ENCODE measurements at places on chromosomes 1 and 21.

- no peak for DNase-seq
Observed at GRCh38 chr1:7516341-7516740, 254.8 kb upstream of the VAMP3 start.

DNA sequence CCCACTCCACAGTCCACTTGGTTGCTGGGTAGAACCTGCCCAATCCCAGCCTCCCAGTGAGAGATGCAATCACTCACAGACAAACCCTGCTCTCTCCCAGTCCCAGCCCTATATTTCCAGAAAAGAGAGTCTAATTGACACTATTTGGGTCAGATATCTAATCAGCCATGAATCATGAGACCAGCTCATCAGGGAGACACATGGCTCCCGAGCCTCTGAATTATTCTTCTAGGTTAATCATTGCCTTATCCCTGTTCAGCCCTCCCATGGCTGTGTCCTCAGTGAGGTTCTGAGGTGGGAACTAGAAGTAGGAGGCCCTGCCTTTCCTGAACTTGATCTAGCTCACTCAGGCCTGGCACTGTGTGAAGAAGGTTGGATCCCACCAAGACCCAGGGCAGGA is 49.9 kb upstream of the ZC3H12A start:
- no peak for DNase-seq

DNA sequence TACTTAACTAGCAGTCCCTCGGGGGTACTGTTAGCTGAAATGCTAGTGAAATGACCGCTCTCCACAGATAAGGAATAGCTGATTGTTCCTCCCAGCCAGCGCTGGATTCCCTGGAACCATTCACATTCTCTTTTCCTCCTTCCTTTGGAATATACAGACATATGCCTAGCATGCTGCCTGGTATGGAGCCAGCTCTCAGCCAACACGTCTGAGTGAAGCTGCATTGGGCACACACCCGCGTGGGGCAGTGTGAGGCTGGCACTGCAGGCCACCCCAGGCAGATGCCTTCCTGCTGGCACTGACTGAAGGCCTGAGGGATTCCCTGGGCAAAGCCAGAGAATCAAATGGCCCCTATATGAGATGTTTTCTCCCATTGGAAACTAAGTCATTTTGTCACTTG is 66.7 kb downstream of the TLR5 start:
- no peak for DNase-seq

DNA sequence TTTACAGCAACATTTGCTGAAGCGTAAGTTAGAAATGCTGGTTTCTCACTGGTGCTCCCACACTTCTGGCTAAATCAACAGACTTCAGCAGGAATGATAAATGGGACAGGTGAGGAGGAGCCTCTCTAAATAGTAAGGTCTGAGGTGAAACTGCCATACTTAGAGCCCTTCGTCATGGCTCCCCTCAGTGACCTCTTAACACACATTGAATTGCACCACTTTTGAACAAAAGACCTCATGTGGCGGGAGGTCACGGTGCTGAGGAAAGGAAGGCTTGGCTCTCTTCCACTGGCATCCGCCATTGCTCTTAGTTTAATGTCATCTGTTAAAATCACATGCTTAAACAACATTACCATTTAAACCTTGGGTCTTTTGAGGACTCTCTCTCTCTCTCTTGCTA is 3.4 kb downstream of the MAP3K7CL start:
- no peak for DNase-seq

DNA sequence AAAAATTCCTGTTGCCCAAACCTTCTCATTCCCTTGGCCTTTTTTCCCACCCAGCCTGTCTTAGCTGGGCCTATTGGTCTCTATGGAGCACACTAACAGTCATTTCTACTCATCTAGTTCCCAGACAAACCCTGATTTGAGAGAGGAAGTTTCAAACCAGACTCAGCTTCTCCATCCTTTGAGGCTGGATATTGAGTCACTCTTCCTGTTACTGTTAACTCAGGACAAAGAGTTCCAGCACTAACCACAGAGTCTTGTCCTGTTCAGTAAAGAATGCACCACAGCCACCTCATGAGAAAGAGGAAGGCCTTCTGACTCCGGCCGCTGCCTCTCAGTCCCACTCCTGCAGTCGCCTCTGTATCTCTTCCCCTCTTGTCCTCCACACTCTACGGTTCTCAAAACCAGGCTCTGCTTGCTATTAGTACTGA is 137.8 kb downstream of the PTPRC start:
- DNase-seq: no peak

DNA sequence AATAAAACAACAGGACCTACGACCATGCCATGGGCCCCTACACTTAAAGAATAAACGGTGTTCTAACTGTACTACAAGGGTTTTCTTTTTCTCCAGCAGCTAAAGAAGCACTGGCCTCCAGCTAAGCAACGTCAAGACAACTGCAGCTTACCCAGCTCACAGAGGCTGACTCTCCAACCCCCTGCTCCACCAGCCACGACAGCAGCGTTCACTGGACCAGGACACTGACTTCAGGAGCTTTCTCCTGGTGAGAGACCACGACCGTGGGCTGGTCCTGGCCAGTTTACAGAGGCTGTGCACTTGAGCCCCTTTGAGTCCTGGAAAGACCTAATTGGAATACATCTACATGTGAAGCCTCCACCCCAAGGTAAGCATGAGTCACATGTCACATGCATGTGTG is 39.4 kb downstream of the WNT9A start:
- no peak for DNase-seq

- DNase-seq: no peak
Observed at GRCh38 chr1:32780005-32780404, 37.2 kb downstream of the YARS1 start.

DNA sequence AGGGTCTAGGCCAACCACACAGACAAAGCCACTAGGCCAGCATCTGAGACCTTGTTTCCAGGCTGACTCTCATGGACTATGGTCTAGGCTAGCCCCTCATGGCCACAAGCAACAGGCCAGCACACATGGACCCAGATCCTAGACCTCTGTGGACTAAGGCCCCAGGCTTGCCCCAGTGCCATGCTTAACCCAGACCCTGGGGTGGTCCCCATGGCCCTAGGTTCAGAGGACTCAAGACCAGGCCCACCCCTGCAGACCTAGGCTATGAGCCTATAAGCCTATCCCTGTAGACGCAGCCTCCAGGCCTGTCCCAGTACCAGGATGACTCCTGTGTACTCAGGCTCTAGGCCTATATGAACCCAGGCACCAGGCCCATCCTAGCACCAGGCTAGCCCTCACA is 1.9 kb upstream of the OR14A2 start:
- DNase-seq: no peak

DNA sequence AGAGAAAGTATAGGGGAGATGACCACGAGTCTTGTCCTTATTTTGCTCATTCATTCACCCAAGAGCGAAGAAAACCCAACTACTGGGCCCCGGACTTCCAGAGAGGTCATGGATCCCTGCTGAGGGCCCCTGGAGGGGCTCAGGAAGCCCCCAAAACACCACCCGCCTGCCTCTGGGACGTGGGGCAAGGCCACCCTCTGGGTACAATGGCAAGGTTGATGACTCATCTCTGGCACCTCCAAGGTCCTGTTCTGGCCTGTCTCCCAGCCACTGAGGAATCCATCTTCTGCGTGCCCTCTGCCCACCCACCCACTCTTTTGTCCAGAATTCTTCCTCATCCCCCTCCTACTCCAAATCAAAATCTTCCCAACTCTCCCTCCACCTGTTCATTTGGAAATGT is 21.3 kb upstream of the PRDM15 start:
- DNase-seq: no peak

- DNase-seq: peak; percentile 44
Observed at GRCh38 chr1:209576392-209577197, 6.9 kb upstream of the CAMK1G start.

DNA sequence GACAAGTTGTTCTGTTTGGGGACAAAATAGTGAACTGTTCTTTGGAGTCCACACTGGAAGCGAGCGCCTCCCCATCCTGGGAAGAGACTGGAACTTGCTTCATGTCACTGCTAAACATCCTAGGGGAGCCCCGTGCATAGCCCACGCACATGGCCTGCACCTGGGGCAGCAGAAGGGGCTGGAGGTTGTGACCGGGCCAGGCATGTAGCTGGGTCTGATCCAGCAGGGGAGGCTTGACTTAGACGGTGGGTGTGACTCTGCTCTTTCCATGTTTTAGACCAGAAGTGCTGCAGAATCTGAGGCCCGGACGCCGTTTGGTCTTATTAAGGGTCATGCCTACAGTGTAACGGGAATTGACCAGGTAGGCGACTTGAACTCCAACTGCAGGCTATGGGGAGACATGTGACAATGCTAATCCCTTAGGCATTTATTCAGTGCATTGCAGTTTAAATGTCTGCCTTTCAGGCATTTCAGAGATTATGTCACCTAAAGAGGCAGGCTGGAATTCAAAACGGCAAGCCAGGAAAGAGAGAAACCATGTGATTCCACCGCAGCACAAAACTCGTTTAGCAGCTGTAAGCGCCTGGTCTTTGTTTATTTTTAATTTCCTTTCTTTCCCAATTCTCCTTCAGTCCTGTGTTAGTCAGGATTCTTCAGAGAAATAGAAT is 21.8 kb downstream of the CAPN9 start:
- DNase-seq: no peak

GRCh38 chr1:200905411-200906052 is 10.8 kb downstream of the INAVA start:
- no peak for DNase-seq

DNA sequence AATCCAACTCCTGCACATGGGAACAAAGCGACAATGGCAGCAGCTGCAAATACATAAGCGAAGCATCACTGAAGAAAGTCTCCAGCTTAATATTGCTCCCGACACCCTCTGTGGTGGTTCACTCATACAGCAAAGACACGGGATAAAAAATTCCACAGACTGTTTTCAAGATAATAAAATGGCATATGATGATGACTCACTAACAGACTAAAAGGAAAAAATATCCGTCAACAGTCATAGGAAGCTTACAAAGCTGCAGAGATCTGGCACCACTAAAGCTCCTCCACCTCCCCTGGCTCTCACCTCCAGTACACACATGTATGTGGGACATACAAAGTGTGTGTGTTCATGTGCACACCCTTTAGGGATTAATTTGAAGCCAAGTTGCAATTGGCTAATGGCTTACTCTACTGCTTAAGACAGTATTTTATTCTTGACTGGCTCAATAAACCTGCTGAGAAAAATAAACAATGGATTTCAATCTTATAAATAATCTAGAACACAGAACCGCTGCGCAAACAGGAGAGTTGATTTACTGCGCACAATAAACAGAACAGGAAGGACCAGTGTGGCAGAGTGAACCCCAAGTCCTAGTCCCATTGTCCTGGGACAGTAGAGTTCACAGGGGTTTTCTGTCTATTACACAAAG is 94.4 kb downstream of the SLC45A1 start:
- no peak for DNase-seq

- DNase-seq: no peak
Observed at GRCh38 chr1:212700892-212701819, 1.5 kb upstream of the BATF3 start.

DNA sequence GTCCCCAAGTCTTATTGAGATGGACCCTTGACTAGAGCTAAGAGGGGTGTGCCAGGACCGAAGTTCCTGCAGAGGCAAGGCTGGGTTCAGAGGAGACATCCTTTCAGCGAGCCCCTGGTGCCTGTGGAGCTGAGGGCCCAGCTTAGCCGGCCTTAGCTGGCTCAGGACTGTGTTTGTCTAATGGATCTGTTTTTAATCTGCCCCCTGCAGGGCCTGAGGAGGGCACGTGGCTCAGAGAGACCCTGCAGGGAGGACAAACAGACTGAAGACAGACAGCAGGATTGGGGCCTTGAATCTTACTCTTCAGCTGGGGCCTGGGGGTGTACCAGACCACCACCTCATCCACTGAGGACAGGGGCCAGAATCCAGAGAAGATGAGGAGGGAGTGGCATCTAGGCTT is 1.6 kb downstream of the CRABP2 start:
- no peak for DNase-seq

- DNase-seq: no peak
Observed at GRCh38 chr1:154813300-154813816, 56.7 kb downstream of the KCNN3 start.

GRCh38 chr1:97366984-97367383 is 553.9 kb downstream of the DPYD start:
- no peak for DNase-seq

GRCh38 chr1:212791261-212791675 is 309 bp downstream of the NSL1 start:
- DNase-seq: no peak

GRCh38 chr1:73671530-73671929 is 526.4 kb downstream of the LRRIQ3 start:
- no peak for DNase-seq

DNA sequence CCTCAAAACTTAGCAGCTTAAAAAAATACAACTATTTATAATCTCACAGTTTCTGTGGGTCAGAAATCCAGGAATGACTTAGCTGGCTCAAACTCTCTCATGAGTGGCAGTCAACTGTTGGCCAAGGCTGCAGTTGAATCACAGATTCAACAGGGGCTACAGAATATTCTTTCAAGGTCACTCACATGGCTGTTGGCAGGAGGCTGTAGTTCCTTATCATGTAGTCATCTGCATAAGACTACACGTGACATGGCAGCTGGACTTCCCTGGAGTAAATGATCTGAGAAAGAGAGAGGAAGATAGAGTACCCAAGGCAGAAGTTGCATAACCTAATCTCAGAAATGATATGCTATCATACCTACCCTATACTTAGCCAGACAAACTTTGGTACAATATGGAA is 75.2 kb upstream of the TSPAN2 start:
- no peak for DNase-seq

- no peak for DNase-seq
Observed at GRCh38 chr1:153349363-153350320, 1.0 kb upstream of the PGLYRP4 start.

DNA sequence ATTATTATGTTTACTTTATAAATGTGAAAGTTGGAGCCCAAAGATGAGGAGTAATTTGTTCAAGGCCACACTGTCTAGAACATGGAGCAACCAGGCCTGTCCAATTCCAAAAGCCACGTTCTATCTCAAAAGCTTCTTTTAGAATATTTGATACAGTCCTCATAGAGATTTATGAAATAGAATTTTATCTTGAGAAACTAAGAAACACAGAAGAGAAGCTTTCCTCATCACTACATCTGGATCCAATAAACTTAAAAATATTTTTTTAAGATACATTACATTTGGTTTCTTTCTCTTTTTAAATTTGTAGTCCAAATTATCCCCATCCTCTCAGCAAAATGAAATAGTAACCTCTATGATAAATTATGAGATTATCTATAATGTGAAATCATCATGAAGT is 58.9 kb downstream of the DDAH1 start:
- no peak for DNase-seq

GRCh38 chr1:205348554-205349487 is 7.9 kb downstream of the KLHDC8A start:
- DNase-seq: no peak

- DNase-seq: no peak
Observed at GRCh38 chr1:61975638-61976037, 219.0 kb upstream of the L1TD1 start.

GRCh38 chr1:202643397-202644218 is 66.6 kb downstream of the SYT2 start:
- no peak for DNase-seq

GRCh38 chr1:24898909-24899439 is 31.1 kb downstream of the RUNX3 start:
- no peak for DNase-seq
